Memory B cell (primary cell): ENCODE measurements at places on chromosomes 5 and 9.

- no peak for DNase-seq
These were observed 89.5 kb downstream of the PHF2 start for GRCh38 chr9:93665637-93666438.

DNA sequence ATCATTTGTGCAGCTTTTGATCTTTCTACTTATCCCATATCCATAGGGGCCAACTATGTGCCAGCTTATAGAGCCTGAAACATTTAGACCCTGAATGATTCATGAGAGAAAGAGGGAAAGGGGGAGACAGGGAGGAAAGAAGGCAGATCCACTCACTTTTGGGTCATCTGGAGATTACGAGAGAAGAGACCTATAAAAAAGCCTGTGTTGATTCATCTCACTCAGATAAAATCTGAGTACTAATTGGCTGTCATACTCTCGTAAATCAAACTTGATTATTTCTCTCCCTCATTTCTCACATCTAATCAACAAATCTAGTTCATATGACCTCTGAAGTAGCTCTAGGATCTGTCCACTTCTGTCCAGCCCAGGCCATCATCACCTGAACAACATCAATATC is 137.1 kb downstream of the ARL15 start:
- DNase-seq: no peak

DNA sequence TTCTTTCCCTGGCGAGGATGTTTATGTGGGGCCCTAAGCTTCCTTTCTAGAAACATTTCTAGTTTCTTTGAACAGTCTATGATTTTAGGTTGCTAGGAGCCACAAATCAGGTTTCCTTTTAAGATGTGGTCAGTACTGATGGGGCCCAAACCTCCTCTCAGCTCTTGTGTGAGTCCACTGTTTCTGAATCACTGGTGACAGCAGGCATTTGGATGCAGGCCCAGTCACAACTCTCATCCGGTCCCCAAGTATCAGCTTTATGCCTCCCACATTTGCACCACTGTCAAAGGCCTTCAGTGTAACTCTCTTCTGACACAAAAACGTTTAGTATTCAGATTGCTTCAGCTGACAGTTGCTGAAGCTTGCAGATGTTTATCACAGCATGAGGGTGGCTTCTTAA is 7.8 kb downstream of the DMRT2 start:
- no peak for DNase-seq

- DNase-seq: no peak
These were observed 609.9 kb upstream of the ACO1 start for GRCh38 chr9:31774571-31774970.

DNA sequence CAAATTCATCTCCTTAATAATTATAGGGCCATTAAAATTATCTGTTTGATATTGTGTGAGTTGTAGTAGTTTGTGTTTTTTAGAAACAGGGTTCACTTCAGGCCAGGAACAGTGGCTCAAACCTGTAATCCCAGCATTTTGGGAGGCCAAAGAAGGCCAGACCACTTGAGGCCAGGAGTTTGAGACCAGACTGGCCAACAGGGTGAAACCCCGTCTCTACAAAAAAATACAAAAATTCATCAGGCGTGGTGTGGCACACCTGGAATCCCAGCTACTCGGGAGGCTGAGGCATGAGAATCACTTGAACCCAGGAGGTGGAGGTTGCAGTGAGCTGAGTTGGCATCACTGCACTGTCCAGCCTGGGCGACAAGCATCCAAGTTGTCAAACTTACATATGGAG is 57.0 kb downstream of the IARS1 start:
- DNase-seq: no peak

DNA sequence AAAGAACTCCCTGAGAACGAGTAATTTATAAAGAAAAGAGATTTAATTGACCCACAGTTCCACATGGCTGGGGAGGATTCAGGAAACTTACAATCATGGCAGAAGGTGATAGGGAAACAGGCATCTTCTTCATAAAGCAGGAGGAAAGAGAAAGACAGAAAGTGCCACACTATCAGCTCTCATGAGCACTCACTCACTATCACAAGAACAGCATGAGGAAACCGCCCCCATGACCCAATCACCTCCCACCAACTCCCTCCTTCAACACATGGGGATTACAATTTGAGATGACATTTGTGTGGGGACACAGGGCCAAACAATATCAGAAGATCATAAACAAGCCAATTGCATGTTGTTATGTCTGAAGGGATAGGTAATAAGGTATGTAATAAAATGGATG is 935.9 kb upstream of the COX7C start:
- no peak for DNase-seq

- DNase-seq: no peak
These were observed 194.8 kb downstream of the FBXL7 start for GRCh38 chr5:15694696-15695214.

- no peak for DNase-seq
These were observed 146.4 kb downstream of the PALM2AKAP2 start for GRCh38 chr9:109926421-109926869.

DNA sequence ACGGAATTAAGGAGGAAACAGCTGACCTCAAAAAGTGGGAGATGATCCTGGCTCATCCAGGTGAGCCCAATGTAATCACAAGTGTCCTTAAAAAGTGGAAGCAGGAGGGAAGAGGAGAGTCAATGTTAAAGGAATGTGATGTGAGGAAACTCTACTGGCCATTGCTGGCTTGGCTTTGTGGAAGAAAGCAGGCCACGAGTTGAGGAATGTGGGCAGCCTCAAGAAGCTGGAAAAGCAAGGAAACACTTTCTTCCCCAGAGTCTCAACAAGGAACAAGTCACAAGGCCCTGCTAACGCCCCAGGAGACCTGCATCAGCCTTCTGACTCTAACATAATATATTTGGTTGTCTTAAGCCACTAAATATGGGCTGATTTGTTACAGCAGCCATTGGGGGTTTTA is 252.8 kb downstream of the PSAT1 start:
- DNase-seq: no peak

GRCh38 chr5:1205255-1206180 is 4.1 kb downstream of the SLC6A19 start:
- DNase-seq: no peak

DNA sequence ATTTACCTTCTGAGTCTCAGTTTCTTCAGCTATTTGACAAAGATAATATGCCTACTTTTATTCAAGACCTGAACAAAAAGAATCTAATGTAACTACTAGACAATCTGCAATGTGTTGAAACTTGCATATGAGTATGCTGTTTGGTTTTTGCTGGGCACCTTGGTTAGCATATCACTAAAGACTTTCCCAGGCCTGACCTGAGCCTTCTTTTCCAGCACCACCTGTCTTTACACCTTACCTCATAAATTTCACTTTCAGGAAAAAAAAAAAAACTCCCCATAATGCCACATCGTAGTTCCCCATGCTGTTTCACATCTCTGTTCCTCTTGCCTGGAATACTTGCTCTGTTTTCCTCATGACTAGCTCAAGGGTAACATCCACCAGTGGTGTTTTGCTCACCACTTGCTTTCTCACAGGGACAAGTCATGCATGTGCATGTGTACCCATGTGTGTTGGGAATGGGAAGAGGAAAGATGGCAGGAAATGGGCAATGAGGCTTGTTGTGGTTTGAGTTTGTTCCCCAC is 45.6 kb upstream of the TLE4 start:
- DNase-seq: no peak

DNA sequence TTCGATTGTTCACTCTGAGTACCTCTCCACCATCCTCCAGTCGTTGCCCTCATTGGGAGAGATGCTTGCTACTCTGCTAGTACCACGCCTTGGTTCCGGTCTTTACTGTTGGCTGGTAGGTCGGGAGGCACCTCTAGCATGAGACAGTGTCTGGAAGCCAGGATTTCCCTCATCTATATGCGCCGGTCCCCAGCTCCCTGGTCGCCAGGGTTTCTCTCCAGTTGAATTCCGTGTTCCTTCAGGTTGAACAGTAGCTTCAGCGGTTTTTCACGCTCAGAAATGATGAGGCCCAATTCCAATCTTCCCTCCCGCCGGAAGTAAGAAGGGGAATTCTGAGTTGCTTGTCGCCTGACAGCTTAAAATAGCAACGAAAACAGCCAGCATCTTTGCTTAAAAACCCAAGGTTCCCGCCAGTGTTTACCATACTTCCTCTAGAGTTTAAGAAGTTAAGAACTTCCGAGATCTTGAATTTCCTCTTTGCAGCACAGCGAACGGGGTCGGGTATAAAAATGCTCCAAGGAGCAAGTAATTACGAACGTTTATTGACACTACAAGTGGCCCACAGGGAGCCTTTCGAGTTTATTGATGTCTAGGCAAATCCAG is 1.3 kb upstream of the ST8SIA4 start:
- peak; percentile 28 for DNase-seq
